ENCODE measurements at places on chromosomes 2 and 18. TPM values are rescaled to one million over a fixed set of nuclear protein-coding genes. Genes with fewer than 3 reads are reported as not detected.

DNA sequence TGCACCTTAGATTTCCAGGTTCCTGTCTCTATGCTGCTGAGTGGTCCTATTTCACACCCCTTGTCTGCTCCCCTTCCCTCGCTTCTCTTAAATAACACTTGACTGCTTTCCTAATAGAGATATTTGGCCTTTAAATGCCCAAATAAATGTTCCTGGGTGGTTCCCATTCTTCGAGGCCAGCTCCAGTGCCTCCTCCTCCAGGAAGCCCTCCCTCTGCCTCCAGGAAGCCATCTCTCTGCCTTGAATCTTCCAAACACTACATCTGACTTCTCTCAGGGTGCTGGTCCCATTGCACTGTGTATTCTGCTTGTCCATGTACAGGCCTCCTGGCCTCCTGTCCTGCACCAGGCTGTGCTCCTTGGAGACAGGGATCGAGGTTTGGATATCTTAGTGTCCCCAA is 14.2 kb downstream of the EHD3 start:
- peaks cover 46% of the 10 kb centered on the region for H3K36me3 ChIP-seq
- no peak for DNase-seq
- H3K27ac ChIP-seq, result no peak overlapping the region
- H3K27me3 ChIP-seq, result no peaks in the 10 kb centered on the region
- H3K4me1 ChIP-seq, result peaks cover 6% of the 10 kb centered on the region

DNA sequence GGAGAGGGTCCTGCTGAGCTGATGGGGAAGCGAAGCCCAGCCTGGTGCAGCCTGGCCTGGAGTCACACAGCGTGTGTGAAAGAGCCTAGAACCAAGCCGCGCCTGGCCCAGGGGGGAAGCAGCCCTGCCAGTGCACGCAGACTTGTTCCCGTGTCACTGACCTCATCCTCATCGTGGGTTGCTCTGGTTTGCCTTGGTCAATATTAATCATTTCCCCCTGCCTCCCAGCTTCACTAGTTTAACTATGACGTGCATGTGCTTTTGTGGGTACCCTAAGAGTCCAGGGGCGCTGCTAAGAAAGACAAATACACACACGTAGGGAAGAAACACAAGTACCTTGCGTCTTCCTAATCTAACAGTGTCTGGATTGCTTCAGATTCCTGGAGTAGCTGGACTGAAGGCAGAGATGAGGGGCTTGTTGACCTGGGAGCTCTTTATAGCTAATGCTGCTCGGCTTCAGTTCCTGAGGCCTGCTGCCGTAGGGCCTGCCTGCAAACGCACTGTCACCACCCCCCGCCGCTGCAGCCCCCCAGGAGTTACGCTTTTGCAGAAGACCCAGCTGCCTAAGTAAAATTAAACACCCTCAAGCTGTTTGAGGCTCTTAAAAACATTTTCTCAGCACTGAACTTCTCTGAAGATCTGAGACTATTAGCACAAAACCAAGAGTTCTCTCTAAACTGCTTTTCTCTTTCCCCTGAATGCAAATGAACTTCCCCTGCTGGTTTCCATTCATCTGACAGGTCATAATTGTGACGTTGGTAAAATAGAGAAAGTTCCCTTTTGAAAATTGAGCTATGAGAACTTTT is 159.2 kb downstream of the FAM210A start:
- H3K27me3 ChIP-seq, result no peaks in the 10 kb centered on the region
- no peak for DNase-seq
- H3K4me1 ChIP-seq, result no peaks in the 10 kb centered on the region
- H3K27ac ChIP-seq, result no peak overlapping the region
- H3K4me3 ChIP-seq, result no peak overlapping the region

- no peak overlapping the region for H3K4me3 ChIP-seq
- peak; percentile 58 for DNase-seq
- H3K27ac ChIP-seq, result no peak overlapping the region
- no peaks in the 10 kb centered on the region for H3K36me3 ChIP-seq
These were observed 84.5 kb upstream of the MAPRE2 start for GRCh38 chr18:34956663-34957062.

- no peaks in the 10 kb centered on the region for H3K4me1 ChIP-seq
- no peak for DNase-seq
- no peak overlapping the region for H3K27ac ChIP-seq
- no peak overlapping the region for H3K4me3 ChIP-seq
- H3K36me3 ChIP-seq, result no peaks in the 10 kb centered on the region
- peaks cover 7% of the 10 kb centered on the region for H3K27me3 ChIP-seq
These were observed 38.8 kb downstream of the DYSF start for GRCh38 chr2:71492112-71492511.

- peaks cover 18% of the 10 kb centered on the region for H3K27me3 ChIP-seq
- H3K27ac ChIP-seq, result no peak overlapping the region
- H3K4me3 ChIP-seq, result no peak overlapping the region
- no peaks in the 10 kb centered on the region for H3K36me3 ChIP-seq
These were observed 8.1 kb downstream of the EMILIN2 start for GRCh38 chr18:2854875-2855274.

GRCh38 chr2:227207573-227207972 is 43.1 kb downstream of the COL4A3 start:
- H3K27me3 ChIP-seq, result peaks cover 5% of the 10 kb centered on the region
- no peak for DNase-seq
- no peaks in the 10 kb centered on the region for H3K36me3 ChIP-seq
- H3K4me3 ChIP-seq, result no peak overlapping the region
- no peak overlapping the region for H3K27ac ChIP-seq

DNA sequence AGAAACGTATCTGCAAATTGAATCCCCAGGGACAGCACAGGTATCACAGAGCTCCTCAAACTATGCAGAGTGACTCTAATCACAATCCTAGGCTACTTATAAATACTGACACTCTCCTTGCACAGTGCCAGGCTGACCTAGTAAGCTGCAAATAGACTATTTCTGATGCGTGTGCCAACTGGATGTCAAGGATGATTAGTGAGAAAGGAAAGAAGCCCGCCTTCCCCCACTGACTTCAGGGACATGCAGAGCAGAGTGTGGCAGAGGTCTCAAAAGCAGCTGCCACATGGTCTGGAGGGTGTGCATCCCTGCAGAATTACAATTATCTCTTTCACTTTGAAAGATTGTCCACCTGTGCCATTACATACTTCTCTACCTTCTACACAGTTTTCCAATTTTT is 235.6 kb downstream of the CPS1 start:
- no peaks in the 10 kb centered on the region for H3K27me3 ChIP-seq
- no peak for DNase-seq
- H3K36me3 ChIP-seq, result no peaks in the 10 kb centered on the region
- no peak overlapping the region for H3K27ac ChIP-seq
- no peak overlapping the region for H3K4me3 ChIP-seq

- no peak for DNase-seq
- no peak overlapping the region for H3K27ac ChIP-seq
- no peak overlapping the region for H3K4me3 ChIP-seq
- H3K27me3 ChIP-seq, result no peaks in the 10 kb centered on the region
- H3K36me3 ChIP-seq, result no peaks in the 10 kb centered on the region
These were observed 330.0 kb downstream of the PLCL1 start for GRCh38 chr2:198134293-198134955.

DNA sequence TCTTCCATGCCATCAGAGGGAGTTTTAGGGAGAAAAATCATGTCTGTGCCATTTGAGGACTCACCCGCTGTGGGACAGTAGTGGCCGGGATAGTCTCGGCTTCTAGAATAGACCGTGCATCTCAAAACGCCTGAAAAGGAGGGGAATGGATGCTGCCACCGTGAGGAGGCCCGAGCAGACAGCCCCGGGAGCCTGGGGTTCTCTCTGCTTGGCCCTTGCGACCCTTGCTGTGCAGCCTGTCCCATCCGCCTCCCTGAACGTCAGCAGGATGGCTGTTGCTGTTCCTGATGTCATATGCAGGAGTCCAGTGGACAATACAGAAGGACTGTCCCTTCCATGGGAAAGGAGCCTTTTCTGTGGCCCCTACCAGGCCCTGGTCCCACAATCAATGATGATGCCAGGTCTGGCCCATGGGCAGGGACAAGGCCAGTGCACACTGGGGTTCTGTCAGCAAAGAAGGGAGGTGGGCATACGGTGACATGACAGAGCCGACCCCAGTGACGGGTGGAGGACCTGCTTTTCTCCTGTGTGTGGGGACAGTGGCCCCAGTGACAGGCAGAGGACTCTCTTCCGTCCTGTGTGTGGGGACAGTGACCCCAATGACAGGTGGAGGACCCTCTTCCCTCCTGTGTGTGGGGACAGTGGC is 58.8 kb downstream of the ACKR3 start:
- no peak for DNase-seq
- H3K27me3 ChIP-seq, result peaks cover 14% of the 10 kb centered on the region
- H3K4me1 ChIP-seq, result no peaks in the 10 kb centered on the region
- H3K36me3 ChIP-seq, result no peaks in the 10 kb centered on the region
- no peak overlapping the region for H3K4me3 ChIP-seq

GRCh38 chr2:47401789-47402554 is 984 bp upstream of the MSH2 start:
- no peaks in the 10 kb centered on the region for H3K27me3 ChIP-seq
- no peak overlapping the region for H3K27ac ChIP-seq
- no peaks in the 10 kb centered on the region for H3K36me3 ChIP-seq
- H3K4me1 ChIP-seq, result no peaks in the 10 kb centered on the region
- peak overlapping the region; percentile 68 for H3K4me3 ChIP-seq
- no peak for DNase-seq

GRCh38 chr2:193556766-193557470 is 1362.2 kb upstream of the TMEFF2 start:
- H3K27ac ChIP-seq, result no peak overlapping the region
- no peak overlapping the region for H3K4me3 ChIP-seq
- no peaks in the 10 kb centered on the region for H3K36me3 ChIP-seq
- DNase-seq, result no peak
- no peaks in the 10 kb centered on the region for H3K27me3 ChIP-seq

GRCh38 chr2:136404176-136404575 is 286.2 kb upstream of the CXCR4 start:
- H3K27ac ChIP-seq, result no peak overlapping the region
- no peak for DNase-seq
- no peaks in the 10 kb centered on the region for H3K27me3 ChIP-seq
- H3K36me3 ChIP-seq, result no peaks in the 10 kb centered on the region
- no peaks in the 10 kb centered on the region for H3K4me1 ChIP-seq
- no peak overlapping the region for H3K4me3 ChIP-seq

- no peak overlapping the region for H3K4me3 ChIP-seq
- H3K27me3 ChIP-seq, result no peaks in the 10 kb centered on the region
- H3K4me1 ChIP-seq, result no peaks in the 10 kb centered on the region
- no peak overlapping the region for H3K27ac ChIP-seq
- H3K36me3 ChIP-seq, result no peaks in the 10 kb centered on the region
- no peak for DNase-seq
These were observed 316.5 kb downstream of the EN1 start for GRCh38 chr2:118530976-118531375.

- no peak overlapping the region for H3K4me3 ChIP-seq
- no peak for DNase-seq
- peaks cover 21% of the 10 kb centered on the region for H3K4me1 ChIP-seq
- H3K27ac ChIP-seq, result no peak overlapping the region
- no peaks in the 10 kb centered on the region for H3K36me3 ChIP-seq
These were observed 52.4 kb downstream of the TNS1 start for GRCh38 chr2:217950401-217950871.

GRCh38 chr2:65800998-65801397 is 368.6 kb upstream of the SPRED2 start:
- H3K4me3 ChIP-seq, result no peak overlapping the region
- peaks cover 5% of the 10 kb centered on the region for H3K27me3 ChIP-seq
- H3K36me3 ChIP-seq, result no peaks in the 10 kb centered on the region

MBD2 gene
- 29.5 TPM for polyA plus RNA-seq

CYP26B1 gene
- polyA plus RNA-seq, result 0.02 TPM

COBLL1 gene
- 1.2 TPM for polyA plus RNA-seq

ZNF396 gene
- polyA plus RNA-seq, result 0.26 TPM

Measured in IMR-90 (cell line).